HTR-8/SVneo (cell line): ENCODE measurements at places on chromosomes 6 and 20.

DNA sequence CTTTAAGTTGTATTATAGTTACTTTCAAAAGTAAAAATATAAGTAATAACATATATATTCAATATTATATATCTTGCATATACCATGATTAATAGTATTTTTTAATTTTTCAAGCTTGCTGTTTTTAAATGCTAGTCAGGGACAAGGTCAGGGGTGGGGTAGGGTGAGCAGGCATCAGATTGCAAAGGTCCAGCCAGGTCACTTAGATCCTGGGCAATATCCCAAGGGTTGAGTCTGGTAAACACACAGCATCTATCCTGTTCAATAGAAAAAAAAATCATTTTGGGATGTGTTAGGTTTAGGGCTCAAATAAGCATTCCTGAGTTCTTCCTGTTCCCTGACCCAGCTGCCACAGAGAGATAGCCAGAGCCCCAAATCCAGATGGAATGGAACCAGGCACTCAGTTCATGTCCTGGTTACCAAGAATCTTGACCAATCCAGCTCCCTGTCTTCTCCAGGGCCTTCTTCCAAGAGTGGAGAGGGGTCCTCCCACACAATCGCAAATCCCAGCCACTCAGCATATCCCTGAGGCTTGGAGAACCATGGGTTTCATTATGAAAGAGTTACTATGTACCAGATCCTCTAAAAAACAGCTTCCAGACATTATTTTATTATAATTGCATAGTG is 134.9 kb upstream of the TOP1 start:
- no peak for DNase-seq

DNA sequence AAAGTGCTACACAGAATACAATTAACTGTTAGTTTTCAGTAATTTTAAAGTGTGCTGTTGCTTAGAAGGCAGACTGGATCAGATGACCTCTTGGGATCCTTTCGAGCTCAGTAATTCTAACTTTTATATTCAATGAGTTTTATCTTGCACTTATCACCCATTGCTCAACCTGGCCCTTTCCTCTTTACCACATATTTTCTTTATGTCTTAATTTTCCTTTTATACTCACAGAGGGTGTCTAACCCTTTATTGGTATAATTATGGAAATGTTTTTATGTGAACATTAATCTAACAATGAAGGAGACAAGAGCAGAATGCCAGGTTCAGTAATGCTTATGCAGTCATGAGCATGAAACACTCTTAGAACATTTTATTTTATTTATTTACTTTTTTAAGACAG is 39.7 kb upstream of the CARMIL1 start:
- DNase-seq = no peak

DNA sequence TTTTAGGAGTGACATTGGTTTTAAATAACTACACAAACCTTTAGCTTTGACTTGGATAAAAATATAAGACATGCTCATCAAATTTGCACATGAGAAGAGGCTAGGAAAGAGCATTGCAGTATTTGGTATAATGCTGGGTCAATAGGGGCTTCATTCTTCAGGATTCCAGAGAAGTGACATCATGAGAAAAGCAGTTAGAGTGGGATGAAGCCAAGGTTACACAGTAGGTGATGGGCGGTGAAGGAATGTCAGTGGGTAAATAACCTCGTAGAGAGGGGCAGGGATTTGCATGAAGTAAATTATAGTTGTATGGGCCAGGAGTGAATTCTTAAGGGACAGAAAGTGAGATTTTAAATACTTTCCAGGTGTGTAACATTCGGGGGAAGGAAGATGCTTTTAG is 216.2 kb downstream of the RFPL4B start:
- DNase-seq = peak; percentile 61

- DNase-seq = no peak
These were observed 787 bp upstream of the TNFRSF6B start for GRCh38 chr20:63695424-63696305.

GRCh38 chr6:21000331-21000801 is 466.1 kb downstream of the CDKAL1 start:
- no peak for DNase-seq

DNA sequence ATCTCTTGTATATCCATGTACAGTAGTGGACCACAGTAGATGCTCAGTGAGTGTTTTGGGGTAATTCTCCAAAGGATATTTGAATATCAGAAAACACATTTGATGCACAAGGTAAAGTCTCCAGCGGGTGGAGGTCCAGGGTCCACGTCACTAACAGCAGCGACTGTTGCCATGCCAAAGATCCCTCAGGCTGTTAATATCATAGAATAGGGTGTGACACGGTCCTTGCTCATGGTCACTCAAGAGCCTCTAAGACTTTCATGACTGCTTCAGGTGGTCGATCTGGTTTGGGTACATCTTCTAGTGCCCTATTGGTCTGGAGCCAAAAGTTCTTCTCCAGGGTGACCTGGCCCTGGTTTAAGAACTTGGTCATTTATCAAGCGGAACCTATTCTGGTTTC is 90.8 kb downstream of the OLIG3 start:
- DNase-seq = no peak

- DNase-seq = no peak
These were observed 305.0 kb upstream of the POU3F2 start for GRCh38 chr6:98529364-98529763.

DNA sequence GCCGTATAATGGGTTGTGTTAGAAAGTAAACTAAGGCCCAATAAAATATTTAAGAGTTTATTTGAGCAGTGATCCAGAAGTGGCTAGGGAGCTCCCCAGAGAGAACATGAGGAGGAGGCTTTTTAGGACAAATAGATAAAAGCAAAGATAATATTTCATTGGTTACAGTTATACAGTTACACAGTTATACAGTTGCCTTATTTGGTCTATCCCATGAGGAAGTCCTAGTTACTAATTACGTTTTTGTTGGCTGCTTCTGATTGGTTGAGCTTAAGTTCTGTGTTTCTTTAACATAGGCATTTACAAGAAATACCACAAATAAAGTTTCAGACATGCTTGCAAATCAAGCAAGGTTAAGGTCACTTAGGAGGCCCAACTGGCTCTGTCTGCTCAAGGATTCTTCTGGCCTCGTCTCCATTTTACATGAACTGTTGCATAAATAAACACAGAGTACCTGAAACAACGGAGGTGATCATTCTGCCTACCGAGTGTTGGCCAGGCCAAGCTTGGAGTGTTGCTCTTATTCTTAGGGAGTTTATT is 7.0 kb downstream of the UBD start:
- DNase-seq = peak; percentile 29

GRCh38 chr6:81384921-81385320 is 367.6 kb downstream of the TENT5A start:
- DNase-seq = no peak

DNA sequence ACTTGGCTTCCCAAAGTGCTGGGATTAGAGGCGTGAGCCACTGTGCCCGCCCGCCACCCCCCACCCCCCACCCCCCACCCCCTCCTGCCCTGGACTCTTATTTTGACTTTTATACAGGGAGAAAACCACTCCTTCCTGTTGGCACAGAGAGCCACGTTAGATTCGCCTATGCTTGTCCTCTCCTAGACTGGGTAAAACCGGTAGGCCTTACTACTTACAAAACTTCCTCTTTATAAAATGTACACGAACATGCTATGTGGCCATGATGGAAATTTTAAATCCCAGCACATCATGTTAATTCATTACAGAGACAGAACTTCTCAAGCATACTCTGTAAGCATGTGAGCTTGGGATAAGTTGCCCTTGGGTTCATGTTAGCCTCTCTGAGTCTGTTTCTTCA is 124.2 kb downstream of the SLC24A3 start:
- no peak for DNase-seq

DNA sequence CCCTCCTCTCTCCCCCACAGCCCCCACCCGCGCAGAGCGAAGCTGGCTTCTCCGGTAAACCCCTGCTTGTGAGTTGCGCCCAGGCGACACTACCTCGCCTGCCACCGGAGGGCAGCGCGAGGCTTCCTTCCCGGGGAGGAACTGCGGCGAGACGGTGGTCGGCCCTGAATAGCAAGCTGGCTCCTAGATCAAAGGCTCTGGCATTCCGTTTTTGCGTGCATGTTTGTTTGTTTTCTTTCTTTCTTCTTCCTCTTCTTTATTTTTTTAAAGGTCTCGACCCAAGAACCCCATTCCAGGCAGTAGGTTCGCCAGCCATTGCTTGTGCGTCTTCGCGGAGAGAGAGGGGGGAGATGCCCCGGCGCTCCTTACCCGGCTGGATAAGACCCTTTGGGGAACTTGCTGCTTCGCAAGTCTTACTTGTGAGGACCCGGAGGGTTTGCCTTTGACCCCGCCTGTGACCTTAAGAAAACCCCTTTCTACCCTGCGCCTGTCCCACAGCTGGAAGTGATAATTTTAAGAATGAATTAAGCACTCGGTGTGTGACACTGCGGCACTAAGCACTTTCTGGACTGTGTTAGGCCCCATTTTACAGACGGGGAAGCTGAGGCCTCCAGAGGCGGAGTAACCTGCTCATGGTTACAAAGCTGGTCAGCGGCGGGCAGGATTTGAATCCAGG is 92.7 kb upstream of the SIRPA start:
- DNase-seq = peak; percentile 55

DNA sequence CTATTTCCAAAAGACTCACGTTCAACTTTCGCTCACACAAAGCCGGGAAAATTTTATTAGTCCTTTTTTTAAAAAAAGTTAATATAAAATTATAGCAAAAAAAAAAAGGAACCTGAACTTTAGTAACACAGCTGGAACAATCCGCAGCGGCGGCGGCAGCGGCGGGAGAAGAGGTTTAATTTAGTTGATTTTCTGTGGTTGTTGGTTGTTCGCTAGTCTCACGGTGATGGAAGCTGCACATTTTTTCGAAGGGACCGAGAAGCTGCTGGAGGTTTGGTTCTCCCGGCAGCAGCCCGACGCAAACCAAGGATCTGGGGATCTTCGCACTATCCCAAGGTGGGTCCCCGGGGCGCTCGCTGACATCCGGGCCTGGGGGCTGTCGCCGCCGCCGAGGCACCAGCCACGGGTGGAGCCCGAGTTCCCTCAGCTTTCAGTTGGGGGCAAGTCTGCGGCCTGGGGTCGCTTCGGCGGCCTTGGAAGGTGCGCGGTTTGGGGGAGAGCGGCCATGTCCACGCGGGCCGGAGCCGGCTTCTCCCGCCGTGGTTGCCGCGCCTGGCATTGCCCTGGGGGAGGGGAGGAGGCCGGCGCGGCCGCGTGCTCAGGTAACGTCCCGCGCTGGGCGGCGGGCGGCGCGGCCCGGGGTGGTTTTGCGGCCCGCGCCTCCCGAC is 429 bp downstream of the AMD1 start:
- DNase-seq = no peak

GRCh38 chr6:63864061-63864460 is 228.5 kb downstream of the PHF3 start:
- no peak for DNase-seq

DNA sequence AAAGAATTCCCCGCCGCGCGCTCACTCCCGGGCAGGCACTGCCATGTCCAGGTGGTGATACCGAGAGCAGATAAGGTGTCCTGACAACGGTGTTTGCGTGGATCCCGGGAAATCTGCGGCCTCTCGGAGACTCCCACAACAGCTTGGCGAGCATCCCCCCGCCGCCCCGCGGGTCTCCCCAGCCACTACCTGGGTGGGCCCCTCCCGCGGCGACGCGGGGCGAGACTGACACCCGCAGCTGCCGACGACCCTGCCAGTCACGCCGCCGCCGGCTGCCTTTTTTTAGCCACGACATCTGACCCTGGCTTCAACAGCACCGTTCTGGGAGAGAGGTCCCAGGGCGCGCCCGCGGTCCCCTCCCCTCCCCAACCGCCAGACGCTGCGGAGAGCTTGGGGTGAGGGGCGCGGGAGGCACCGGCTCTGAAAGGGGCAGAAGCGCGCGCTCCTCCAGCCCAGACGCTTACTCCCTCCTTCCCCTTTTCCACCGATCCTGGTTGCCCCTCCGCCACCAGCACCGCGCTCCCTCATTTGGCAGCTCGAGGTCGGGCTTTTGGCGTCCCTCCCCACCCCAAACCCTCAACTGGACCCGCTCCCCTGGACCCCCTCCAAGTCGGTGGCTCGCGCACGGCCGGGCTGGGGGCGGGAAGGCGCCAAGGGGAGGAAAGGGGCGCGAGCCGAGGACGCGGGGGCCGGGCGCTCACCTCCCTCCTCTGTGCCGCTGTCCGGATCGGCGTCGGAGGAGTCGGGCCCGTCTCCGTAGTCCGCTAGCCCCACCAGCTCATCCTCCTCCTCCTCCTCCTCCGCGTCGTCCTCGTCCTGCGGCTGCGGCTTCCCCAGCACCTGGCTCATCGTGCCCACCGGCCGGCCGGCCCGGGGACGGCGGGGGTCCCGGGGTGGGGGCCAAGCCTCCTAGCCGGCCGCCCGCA is 665 bp downstream of the RRAGD start:
- no peak for DNase-seq

GRCh38 chr20:24834310-24834709 is 114.8 kb upstream of the CST7 start:
- DNase-seq = no peak

DNA sequence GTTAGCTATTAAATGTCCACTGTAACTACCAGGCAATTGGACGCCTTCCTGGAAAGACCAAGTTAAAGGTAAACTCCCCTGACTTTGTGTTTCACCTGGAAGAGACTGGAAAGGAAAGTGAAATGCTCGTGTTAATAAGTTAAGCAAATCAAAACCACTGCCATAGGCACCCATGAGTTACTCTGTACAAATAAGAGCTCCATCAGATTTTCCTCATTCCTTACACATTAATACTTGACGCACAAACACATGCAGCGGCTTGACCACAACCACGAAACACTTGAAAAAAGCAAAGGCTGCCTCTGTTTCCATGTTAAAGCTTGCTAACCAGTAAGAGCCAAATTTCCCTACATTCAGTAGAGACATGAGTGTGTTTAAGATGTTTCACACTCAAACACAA is 19.8 kb downstream of the GCM1 start:
- DNase-seq = no peak

DNA sequence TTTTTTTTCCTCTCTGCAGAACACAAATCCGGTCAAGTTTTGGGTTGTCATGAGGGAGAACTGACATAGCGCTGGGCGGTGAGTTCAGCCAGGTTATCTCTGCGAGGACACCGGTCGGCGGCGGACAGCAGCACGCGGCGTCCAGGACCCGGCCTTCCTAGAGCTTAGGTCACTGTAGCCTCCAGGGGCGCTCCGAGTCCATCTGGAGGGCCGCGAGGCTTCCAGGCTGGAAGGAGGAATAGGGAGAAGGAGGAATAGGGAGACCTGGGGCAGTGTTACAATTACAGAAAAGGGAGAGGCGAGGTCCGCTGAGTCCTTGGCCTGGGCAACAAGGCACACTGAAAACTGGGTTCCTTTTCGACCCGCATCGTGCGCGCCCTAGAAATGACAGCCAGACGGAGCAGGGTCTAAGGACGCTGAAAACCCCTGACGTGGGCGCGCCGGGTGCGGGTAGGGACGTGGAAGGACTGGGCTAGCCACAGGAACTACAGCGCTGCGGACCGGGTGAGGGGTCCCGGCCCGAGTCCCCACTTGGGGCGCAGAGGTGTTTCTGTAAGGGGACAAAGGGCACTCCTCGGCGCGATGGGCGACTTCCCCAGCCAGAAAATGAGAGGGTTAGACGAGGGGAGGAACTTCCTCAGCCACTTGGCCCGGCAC is 536 bp upstream of the FNDC1 start:
- peak; percentile 59 for DNase-seq

- DNase-seq = no peak
These were observed 105.9 kb upstream of the ENPP5 start for GRCh38 chr6:46276576-46277142.
